ENCODE measurements at places on chromosomes 2 and 18.

DNA sequence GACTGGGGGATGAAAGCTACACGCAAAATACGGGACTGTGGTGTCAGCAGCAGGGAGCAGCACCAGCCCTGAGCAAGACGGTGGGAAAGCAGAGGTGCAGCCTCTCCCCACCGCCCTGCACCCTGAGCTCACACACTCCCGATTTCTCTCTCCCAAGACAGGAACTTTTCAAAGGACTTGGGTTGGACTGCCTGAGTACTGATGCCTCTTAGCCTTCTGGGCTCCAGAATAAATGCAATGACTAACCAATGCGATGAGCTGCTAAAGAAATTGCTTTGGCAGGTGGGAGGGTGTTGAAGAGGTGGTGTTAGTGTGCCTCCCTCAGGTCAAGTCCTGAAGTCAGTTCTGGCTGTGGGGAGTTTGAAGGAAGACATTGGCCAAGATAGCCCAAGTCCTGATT lies 9.6 kb downstream of the TRIM54 start:
- no peak for DNase-seq

- no peak for DNase-seq
Measured at GRCh38 chr2:7497178-7497577, 580.0 kb downstream of the RNF144A start.

- DNase-seq, result no peak
Measured at GRCh38 chr2:48283586-48284269, 246.2 kb upstream of the STON1 start.

DNA sequence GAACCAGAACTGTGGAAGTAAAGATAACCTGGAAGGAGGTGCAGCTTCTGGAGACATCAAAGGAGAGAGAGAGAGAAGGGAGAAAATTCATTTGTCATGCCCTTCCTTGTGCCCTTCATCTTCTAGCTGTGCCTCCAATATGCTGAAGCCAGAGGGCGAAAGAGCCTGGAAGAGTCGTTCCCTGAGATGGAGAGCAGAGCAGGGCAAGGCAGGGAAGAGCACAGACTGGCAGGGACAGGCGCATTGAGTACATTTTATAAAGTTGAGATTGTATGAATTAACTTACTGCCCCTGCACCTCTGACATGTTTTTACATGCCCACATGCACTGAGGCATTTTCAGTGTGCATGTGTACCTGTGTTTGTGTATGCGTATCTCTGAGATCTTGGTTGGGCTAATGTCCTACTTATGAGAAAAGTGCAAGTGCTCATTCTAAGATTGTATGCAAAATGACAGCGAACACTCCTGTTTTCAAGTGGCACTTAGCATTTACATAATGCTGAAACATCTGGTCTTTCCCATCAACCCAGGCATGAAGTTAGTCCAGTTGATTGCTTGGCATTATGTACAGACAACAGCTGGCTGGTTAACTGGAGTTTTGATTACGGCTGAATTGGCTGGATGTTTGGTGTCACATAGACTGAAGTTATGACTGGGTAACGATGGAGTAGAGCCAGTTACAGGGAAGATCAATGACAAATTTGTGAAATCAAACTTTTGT lies 23.7 kb upstream of the MMADHC start:
- DNase-seq, result peak; percentile 71

- no peak for DNase-seq
Measured at GRCh38 chr2:204191574-204191973, 255.0 kb downstream of the ICOS start.

DNA sequence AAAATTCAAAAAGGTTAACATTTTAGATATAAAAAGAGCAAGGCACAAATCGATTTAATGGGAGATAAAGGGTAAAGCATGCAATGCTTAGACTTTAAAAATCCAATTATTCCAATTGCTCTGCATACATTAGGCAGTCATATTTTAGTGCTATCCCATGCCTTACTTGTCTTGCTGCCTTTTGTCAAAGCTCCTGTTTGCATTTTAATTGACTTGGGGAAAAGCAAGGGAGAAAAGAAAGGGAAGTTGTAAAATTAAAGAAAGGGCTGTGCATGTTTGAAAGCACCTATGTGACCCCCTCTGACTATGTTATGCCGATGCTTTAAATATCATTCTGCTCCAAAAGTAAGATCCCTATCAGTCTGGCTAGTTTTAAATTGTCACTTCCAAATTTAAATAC lies 193.7 kb upstream of the VWC2L start:
- DNase-seq, result no peak

- DNase-seq, result no peak
Measured at GRCh38 chr2:100726866-100727265, 93.1 kb upstream of the NPAS2 start.

GRCh38 chr18:58668211-58668610 lies 3.1 kb upstream of the MALT1 start:
- no peak for DNase-seq

- DNase-seq, result no peak
Measured at GRCh38 chr18:25341831-25342230, 10.1 kb downstream of the ZNF521 start.

GRCh38 chr18:37684183-37684582 lies 118.6 kb upstream of the CELF4 start:
- no peak for DNase-seq

- no peak for DNase-seq
Measured at GRCh38 chr2:46812361-46813019, 103.1 kb downstream of the MCFD2 start.

DNA sequence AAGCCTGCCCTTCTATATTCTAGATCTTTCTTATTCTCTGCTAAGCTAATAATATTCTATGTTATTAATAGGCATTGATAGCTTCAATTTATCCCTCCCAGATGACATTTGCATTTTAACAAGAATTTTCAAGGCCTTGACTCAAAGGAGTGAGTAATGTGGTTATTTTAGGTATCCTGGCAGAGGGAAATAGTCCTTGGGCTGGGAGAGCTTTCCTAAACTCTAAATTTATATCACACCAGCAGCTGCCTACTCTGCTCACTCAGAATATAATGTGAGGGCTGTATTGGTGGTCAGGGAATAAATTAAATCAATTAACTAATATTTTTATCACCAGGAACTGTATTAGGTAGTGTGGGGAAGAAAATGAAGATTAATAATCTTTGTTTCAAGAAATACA lies 74.8 kb upstream of the ADAM23 start:
- no peak for DNase-seq

DNA sequence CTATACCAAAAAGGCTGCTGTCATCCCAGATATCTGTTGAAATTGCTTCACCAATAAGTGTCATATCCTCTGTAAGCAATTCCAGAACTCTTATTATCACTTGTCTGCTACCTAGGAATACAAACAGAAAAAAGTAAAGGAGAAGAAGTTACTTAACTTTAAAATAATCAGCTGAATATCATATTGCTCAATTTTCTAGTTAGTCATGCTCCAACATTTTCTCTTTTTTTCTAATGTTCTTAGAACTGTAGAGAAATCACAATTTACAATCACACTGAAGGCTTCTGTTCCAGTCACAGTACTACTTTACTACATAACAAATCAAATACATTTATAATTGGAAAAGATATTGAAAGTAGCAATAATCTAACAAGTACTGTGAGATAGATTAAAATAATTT lies 17.4 kb downstream of the RTTN start:
- no peak for DNase-seq

DNA sequence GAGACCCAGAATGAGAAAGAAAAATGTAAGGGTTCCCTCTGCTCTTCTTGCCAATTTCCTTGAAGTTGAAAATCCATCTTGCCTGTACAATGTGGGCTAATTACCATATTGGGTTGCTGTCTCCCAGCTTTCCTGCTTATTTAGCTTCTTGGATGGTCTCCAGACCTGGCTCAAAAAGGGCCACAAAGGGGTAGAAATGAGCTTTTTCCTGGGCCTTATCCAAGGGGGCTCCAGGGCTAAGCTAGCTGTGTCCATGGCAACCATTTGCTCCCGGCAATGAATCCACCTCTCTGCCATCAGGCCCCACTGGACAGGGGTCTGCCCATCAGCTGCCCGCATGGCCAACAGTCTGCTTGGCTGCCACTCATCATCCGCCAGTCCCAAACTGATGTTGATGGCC lies 85.0 kb downstream of the BOD1L2 start:
- DNase-seq, result no peak

DNA sequence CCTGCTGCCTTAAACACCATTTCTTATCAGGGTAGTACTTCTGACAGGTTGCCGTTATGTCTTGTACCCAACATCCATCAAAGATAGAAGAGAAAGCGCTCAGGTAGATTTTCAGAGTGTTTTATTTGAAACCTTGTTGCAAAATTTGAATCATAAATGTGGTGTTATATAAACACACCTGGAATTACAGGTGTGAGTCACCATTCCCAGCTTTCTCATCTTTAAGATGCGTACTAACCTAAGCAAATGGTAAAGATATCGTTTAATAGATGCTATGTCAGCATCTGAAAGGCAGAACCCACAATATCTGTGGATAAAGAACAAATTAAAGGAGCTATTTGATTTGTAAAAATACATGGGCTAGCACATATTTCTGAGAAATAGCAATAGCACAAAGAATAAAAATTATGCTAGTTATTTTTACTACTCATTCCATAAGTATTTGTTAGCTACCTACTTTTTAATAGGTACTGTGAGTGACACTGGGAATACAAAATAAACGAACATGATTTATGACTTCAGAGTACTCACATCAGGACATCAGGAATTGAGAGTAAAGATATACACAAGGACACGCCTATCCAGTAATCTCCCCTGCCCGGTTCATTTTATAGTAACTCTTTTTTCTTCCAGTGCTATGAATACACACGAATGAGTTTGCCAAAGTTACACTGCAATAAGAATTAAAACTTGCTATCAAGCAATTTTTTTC lies 193.8 kb downstream of the RBM43 start:
- no peak for DNase-seq

DNA sequence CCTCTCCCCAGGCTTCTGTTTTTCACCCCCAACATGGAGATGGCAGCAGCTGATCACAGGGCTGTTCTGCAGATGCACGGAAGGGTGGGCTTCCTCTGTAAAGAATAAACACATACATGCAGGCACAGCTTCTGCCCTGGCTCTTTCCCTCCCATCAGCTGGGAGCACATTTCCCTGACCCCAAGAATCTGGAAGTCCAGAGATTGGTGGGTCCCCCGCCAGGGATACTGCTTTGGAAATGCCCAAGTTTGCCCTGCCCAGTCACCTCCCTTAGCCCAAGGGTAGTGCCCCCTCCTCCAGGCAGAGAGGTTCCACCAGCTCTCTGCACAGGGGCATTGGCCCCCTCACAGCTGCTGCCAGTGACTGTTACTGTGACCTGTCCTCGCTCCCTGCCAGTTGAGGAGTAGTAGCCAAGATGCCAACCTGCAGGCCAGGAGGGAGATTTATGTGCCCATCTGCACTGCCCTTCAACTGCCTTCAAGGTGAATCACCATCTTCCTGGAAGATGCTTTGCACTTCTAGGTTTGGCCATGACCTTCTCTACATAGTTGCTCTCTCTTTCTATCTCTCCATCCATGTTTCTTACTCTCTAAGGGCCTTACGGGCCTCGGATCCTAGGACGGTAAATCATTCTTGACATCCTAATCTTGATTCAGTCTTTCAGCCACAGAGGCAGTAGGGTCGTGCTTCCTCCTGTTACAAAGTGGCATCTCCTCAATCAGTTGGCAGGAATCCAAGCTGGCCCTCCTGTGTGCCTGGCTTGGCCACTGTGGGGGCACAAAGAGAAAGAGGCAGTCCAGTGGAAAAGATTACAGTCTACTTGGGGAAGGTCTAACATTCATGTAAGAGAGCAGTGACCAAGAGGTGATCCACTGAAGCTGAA lies 121.8 kb downstream of the CTIF start:
- no peak for DNase-seq

DNA sequence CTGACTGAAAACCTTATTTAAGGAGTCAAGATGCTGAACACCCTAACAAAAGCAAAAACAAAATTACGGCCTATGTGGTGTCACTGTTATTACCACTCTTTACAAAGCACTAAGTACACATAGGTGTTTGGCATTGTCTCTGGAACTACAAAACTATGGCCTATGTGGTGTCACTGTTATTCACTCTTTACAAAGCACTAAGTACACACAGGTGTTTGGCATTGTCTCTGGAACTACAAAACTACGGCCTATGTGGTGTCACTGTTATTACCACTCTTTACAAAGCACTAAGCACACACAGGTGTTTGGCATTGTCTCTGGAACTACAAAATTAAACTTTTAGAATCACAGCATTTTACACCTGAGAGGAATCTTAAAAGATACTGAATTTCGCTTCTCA lies 47.4 kb downstream of the SLC35F5 start:
- peak; percentile 24 for DNase-seq

GRCh38 chr2:217092710-217093379 lies 233.0 kb upstream of the TNP1 start:
- no peak for DNase-seq

DNA sequence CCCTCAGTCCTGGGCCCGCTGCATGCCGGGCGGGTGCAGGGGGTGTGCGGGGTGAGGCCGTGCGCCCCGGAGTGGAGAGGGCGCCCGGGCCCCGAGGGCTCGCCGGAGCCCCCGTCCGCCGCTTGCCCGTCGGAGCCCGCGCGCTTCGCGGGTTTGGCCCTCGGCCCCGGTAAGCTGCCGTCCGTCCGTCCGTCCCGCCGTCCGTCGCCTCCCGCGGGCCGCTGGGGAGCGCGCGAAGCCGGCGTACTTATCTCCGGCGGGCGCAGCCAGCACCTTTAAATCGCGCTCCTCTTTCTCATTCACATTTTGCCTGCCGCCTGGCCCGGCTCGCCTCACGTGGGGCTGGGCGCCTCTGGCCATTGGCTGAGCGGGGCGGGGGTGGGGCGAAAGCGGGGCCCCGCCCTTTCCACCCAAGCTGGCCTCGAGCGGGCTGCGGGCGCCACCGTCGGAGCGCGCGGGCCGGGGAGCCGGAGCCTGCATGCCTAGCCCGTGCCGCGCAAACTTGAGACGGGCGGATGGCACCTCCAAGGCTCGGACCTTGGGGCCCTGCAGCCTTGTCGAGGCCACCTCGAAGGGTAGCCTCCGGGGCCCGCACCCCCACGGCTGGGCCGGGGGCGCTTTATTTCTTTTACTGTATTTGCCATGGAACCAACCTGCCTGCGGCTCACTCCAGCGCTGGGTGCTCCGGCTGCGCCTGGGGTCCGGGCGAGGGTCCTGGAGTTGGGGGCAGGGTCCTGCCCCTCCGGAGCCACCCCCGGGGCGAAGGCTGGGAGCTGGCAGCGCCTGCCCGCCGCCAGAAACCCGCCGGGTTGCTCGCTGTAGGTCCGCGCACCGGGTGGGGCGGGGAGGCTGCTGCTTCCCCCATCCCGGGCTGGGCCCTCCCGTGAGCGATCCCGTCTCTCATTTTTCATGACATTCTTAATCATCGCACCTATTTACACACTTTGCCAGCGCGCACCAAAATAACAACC lies at the start of gene GBX2:
Gene GBX2, minus strand, starts transcription at position 277 of the 971 bp plus-strand sequence. CDS start 415 bp downstream, outside the sequence.
- DNase-seq, result peak; percentile 78

- no peak for DNase-seq
Measured at GRCh38 chr2:126891681-126892500, 6.8 kb upstream of the TEX51 start.

- DNase-seq, result no peak
Measured at GRCh38 chr18:65016631-65017371, 734.0 kb upstream of the CDH7 start.

DNA sequence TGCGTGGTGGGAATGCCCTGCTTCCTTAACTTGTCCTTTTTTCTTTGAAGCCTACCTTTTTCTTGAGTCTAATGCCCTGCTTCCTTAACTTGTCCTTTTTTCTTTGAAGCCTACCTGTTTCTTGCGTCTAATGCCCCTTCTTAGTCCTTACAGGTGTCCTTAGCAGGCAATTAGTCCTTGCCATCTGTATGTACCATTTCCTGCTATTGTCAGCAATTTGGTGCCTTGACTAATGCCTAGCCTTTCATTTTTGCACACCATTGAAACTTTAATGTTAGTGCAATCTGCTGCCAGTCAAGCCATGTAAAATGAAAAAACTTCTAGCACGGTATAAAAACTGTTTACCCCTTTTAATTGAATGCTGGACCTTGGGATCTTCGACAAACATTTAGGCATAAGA lies 4.3 kb downstream of the KDM3A start:
- no peak for DNase-seq

All from NCI-H1105 (cell line).